ENCODE measurements at places on chromosomes 4 and X.
A peak's percentile ranks its signal among the peaks of the same experiment; 100 is the strongest.

GRCh38 chrX:124981420-124981819 lies 338.3 kb upstream of the TEX13C start:
- DNase-seq: no peak

DNA sequence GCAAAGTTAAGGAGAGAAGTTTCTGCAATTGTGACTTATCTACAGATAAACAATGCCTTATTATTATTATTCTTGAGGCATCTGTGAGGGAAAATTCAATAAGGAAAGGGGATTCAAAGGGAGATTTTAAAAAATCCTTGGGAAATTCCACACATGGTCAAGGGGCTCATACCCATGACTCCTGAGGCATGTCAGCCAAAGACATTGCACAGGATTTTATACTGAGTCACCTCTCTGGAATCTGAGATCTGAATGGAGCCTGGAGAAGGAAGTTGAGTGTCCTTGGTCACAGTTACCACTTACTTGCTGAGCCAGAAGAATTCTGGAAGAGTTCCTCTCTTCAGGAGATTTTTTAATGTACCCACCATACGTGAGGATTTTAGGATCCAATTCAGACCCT lies 14.4 kb upstream of the CXCL8 start:
- DNase-seq: no peak

- no peak for DNase-seq
Observed at GRCh38 chr4:108425988-108426387, 194.4 kb upstream of the RPL34 start.

DNA sequence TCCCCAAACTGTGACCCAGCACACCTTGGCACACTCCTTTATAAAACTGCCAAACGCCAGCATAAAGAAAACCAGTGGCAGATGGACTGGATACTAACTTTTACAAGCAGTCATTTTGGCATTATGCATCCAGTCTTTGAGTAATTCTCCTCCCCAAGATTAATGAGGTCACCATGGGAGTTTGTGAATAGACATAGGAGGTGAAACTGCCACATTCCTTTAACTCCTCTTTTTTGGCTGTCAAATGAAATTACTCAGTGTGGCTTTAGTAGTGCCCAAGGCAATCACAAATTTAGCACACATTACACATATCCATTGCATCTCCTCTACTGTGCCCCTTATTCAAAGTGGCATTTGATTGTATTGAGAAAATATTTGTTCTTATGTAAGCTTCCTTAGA lies 315.3 kb upstream of the FGF13 start:
- no peak for DNase-seq

DNA sequence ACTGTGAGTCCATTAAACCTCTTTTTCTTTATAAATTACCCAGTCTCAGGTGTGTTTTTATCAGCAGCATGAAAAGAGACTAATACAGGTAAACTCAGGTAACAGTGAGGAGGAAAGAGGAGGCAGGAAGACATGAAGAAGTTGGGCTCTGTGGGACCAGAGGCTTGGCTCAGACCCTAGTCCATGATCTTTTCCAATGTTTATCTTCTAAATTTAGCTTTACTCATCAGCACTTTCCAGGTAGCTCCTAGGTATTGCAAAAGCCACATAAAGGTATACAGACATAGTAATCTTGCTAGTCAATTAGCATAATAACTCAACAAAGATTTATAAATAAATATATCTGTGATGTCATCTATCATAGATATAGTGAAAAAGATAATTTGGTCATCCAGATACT lies 11.2 kb upstream of the FRYL start:
- DNase-seq: no peak

GRCh38 chrX:18674788-18675735 lies 3.2 kb upstream of the RS1 start:
- DNase-seq: peak; percentile 77

DNA sequence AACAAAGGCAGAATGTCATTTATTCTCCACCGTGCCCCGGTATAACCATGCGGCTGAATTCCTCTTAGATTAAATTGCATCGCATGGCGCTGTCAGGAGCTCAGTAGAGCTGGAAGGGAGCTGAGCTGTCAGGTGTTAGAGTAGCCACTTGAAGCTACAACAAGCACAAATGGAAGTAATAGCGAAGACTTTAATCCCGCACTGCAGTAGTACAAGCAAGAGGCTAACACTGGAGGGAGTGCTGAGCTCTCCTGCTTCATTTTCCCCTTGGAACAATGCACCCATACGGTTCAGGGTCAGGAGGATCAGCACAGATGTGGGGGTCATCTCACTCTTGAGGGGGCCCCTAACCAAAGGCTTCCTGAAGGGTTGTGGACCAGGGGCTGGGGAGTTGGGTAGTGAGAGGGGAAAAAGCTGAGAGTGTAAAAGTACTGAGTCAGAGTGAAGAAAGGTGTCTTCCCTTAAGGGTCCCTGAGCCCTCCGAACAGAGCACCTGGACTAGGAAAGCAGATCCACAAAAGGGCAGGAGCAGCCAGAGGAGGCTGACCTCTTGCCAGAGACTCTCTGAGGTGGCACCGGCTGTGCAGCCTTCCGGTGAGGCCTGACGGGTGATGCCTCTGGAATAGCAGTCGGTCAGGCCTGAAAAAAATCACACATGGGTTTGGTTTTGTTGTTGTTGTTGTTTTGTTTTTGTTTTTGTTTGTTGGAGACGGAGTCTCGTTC lies 36.0 kb upstream of the CBR4 start:
- DNase-seq: no peak

DNA sequence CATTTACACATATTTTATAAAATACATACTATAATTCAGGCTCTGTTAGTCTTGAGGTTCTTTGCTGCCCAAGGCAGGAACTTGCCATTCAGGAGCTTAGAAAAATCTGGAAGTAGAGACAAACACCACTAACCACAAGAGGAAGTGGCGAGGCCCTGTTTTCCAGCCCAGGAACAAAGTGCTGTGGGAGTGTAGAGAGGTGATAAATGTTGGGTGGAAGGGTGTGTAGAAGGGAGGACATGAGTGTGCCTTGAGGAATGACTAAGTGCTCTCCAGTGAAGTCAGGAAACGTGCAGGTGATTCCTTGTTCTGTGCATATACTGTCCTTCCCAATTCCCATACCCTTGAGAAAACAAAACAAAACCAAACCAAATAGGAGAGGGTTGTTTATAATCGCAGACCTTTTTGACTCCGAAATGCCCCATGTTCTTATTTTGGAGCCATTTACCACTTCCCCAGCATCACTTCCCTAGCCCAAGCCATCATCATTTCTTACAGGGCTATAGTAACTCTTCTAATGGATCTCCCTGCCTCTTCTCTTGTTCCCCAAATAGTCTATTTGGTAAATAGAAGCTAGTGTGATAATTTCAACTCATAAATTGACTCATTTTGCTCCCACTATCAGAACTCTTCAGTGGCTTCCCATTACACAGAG lies 83.2 kb downstream of the GPAT3 start:
- DNase-seq: no peak

GRCh38 chrX:140572724-140573123 lies 67.9 kb upstream of the SOX3 start:
- peak; percentile 1 for DNase-seq

DNA sequence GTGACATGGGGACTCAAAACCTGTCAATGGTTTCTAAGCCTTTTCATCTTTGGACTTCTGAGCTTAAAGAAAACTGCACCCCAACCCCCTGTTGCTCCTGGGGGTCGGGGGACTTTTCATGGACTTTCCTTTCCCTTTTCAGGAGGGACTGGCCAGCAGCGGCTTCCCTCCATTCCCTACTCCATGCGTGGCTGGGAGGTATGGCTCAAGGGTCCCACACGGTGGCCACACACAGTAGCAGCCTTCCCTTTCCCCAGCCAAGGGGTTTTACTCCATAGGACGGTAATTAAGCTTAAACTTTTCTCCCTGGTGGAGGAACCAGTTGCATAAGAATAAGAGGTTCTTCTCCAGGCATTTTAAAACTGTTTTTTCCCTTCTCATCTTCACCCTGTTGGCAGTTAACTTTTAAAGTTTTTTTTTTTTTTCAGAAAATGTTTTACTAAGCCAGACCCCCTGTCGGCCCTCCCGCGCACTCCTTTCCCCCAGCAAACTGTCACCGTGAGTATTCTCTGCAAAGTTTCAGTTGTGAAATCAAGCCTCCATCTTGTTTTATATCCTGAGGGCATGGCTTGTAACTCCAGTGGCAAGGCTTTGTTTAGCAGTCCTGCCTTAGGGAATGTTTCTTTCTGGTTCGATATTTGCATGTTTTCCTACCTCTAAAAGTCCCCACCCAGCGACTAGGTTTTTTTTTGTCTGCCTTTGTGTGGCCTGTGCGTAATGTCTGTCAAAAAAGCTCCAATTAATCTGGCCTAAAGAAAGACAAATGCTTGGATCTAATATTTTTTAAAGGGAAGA lies 325.7 kb downstream of the TLL1 start:
- DNase-seq: no peak

DNA sequence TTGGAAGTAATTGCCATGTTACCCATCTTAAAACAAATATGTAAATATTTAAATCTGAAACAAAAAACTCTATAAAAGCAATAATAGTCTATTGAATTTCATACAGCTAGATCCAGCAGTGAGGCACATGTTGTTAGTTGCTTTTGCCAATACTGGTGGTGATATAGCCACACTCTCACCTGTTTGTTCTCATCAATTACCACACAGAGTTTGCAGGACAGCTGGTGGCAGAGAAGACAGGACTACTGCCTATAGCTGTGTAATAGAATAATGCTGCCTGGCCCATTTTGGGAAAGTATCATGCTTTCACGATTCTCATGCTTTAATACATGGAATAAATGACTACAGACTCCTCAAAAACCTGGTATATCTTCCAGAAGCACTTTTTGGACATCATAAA lies 3.7 kb upstream of the PRR32 start:
- DNase-seq: no peak

GRCh38 chr4:47863486-47863885 lies 25.6 kb upstream of the CORIN start:
- no peak for DNase-seq

GRCh38 chrX:152450076-152450475 lies 1.0 kb downstream of the GABRA3 start:
- no peak for DNase-seq

- no peak for DNase-seq
Observed at GRCh38 chr4:114398410-114398809, 200.2 kb upstream of the UGT8 start.

DNA sequence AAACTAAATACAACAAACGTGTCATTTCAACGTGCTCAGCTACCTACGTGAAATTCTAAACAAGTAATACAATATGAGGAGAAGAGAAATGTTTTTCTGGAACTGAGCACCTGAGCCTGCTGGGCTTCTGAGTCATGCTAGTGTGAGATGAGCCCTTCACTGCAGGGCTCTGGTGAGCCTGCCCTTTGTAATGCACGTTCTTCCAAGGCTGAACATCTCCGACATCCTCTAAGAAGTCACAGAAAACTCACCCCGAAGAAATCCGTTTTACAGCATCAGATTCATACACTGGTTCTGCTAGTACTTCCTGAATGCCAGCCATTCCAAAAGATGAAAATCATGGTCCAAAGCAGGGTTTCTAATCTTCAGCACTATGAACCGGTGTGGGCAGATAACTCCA lies 157.1 kb downstream of the AMELX start:
- no peak for DNase-seq

DNA sequence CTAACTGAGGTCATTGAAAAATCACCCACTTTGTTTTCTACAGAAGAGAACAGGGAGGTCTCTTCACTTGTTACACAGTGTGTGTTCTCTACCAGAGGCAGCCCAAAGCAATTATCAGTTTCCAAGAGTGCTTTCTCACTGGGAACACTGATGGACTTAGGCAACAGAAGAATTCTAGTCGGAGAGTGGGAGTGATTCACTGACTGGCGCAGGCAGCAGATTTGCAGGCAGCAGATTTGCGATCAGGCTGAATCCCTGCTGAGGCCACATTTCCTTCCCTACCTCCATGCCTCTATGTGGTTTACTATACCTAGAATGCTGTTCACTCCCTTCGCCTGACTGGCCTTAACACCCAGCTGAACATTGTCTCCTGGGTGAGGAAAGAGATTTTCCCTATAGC lies 6.6 kb downstream of the OCIAD2 start:
- no peak for DNase-seq

DNA sequence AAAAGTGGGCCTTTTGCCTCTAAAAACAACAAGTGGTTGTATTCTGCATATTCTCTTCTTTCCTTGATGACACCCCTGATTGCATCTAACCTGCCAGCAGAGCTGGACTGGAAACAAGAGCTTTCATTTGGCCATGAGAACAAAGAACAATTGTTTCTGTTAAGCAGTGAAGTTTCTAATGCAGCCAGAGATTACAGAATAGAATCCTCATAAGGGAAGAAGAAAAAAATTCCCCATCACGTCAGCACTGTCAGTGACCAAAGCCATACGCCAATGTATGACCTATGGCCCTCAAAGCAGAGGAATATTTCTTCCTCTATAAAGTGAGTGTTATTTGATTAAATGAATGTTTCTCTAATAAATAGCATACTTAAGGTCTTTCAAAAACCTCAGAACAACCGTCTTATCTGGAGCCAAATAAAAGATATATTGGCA lies 529.1 kb upstream of the INTU start:
- DNase-seq: no peak

GRCh38 chr4:107183155-107183774 lies 147.2 kb upstream of the DKK2 start:
- peak; percentile 2 for DNase-seq

DNA sequence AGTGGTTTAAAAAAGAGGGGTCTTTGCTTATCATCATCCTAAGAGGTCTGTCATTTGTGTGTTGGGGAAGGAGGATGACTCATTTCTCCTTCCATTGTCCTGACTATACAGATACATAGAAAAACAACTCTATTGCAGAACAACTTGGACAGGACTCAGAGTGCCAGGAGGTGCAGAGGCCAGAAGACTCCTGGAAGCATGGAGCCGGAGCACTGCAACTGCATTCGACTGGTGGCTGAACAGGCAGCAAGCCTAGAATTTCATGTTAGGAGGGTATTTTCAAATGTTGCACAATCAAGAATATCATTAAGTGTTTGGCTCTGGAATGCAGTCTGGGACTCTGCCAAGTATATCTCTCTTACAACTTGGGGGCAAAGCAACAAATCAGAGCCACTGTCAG lies 35.0 kb upstream of the MAML3 start:
- no peak for DNase-seq

GRCh38 chr4:118829107-118829506 lies 6.8 kb downstream of the SEC24D start:
- DNase-seq: no peak

DNA sequence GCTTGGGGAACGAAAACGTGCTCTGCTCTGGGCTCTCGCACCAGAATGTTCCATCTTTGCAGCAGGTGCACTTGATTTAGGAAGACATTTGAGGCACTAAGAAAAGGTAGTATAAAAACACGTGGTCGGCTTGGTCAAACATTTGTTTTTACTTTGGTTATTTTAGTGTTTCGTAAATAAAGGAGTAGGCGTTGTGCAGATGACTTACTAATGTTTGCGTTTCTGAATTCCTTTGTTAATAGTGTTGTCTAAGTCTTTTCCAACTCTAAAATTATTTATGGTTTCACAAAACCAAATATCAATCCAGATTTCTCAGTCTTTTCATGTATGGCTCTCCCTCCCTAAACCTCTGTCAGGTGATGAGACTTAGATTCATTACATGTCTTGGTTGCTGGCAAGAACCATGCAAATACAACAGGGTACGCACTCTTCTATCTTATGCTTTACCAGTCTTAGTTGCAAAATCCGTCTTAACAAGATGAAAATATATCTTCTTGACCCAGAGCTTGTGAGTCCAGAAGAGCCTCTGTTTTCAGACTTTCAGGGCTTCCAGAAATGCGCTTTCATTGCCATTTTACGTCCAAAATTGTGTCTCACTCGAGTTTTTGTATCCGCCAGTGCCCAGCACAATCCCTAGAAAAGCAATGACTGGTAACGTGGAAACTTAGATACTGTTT lies 686 bp downstream of the MTHFD2L start:
- no peak for DNase-seq

Data from stimulated activated naive B cell treated with anti-CD40 and anti-IgM and Interleukin-4, amounts not matched to agents 10 μg/mL and 1 μg/mL and 100 μg/mL, for 72 hours (primary cell).